ENCODE measurements at places on chromosomes 3 and 15.

GRCh38 chr3:111967068-111967467, 11.8 kb upstream of the ABHD10 start:
- DNase-seq = no peak

- no peak for DNase-seq
Observed at GRCh38 chr3:11436775-11437174, 164.6 kb downstream of the ATG7 start.

- DNase-seq = peak; percentile 58
Observed at GRCh38 chr15:30903497-30904187, at the start of gene FAN1. FAN1 (plus strand) TSS chr15:30903915; CDS start chr15:30904664, 749 bp downstream.

GRCh38 chr3:196050597-196050996, 31.3 kb downstream of the TFRC start:
- no peak for DNase-seq

DNA sequence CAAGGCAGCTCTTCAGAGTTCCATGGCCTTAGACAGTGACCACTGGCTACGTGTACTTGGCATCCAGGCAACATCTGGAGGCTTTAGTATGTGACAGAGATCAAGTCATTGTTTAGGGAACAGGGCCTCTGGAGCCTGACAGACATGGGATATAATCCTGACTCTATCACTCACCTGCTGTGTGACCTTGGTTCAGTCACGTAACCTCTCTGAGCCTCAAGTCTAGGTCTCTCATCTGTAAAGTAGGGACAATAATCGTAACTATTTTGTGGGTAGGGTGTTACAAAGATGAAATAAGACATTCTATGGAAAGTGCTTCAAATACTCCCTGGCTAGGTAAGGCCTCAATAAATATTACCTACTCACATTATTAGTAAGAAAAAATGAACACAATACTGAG, 114.2 kb downstream of the SMAD6 start:
- no peak for DNase-seq

DNA sequence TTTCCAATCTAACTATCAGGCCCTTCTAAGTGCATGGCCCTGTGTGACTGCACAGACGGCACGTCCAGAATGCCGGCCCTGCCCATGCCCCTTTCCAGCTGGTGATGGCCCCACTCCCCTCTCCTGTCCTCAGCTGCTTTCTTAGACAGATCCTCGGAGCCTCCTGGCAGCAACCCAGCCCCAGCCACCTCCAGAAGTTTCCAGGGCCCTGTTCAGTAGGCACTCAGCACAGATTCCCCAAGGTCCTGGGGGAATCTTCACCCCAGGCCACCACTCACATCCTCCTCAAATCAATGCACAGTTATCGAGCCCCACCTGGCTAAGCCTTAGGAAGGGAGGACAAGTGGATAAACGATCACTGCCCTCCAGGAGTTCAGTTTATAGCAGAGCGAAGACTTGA, 1.4 kb upstream of the CRABP1 start:
- DNase-seq = no peak

DNA sequence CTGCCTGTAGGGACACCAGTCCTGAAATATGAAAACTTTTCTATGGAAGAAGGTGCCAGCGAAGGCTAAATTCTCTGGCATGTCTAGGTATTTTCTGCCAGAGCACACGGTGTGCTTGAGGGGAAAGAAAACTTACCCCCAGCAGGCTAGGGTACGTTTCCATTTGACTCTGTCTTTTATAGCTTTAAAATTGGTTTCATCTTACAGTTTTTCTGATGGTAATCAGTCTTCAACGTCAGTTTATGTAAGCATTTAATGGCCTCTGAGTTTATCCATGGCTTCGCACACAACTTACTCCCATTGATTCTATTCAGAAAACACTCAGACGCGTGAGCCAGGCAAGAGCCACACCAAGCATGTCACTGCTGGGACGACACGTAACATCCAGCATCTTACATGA, 249.7 kb downstream of the ADAMTS17 start:
- no peak for DNase-seq

DNA sequence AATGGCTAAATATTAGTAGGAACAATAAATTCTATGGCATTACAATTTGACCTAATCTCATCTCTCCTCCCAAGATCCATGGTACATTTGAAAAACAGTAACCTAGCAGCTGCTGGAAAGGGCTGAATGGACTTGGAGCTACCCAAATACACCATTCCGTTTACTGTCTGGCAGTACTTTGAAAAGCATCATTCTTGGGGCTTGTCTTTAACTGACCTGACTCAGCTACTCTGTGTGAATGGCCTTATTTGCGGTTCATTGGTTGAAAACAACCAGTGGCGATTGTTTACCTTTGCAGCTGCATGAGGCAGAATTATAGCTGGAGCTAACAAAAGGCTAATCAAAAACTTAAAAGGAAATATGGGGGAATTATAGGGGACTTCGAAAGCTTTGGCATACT, 311.2 kb upstream of the MCTP2 start:
- DNase-seq = no peak

- DNase-seq = no peak
Observed at GRCh38 chr15:42736178-42736792, 643 bp downstream of the CDAN1 start.

GRCh38 chr3:160956785-160957184, 148.4 kb downstream of the B3GALNT1 start:
- DNase-seq = no peak

GRCh38 chr3:68360492-68360891, 571.9 kb downstream of the TAFA4 start:
- no peak for DNase-seq

DNA sequence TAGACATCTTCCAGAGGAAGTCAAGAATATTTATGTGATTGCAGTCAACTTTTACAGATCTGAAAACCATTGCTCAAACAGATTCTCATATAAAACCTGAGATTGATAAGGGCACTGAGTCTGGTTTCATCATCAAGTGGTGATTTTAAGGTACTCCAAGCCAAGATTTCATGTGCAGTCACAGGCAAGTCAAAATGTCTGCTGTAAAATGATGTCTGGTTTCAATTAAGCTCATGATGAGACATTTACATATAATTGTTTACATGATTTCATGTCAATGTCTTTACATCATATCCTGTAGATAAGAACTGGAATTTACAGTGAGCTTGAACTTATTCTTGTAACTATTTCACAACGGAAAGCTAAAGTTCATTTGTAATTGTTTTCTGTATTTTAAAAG, 1215.5 kb downstream of the ROBO2 start:
- no peak for DNase-seq

- DNase-seq = no peak
Observed at GRCh38 chr3:123324880-123325765, 123.4 kb downstream of the SEC22A start.

DNA sequence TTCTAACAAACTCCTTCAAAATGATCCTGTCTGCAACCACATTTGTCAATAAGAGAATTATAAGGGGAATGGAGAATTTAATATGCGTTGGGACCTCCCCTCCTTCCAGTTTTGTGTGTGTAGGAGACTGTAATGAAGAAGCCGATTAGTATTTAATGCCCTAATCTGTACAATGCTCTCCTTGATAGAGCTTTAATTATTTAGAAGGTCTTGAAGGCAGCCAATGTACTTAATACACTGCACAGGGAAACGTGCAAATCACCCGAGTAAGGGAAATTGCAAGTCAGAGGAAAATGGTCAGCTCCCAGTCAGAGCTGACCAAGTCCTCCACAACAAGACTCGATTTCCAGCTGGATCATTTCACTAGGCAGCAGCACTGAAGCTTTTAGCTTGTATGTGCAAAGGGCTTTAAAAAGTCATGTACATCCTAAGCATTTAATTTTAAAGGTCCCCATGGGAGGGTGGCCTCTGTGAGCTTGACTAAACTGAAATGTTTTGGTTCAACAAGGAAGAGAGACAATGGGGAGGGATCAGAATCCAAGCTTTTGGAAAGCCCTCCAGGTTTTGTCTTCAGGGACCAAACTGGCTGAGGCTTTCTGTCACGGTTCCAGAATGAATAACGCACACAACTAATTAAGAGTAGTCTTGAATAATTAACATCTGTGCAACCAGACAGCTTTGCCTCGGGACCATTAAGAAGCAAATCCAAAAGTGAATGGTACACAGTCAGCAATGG, 159.8 kb upstream of the MITF start:
- DNase-seq = no peak

DNA sequence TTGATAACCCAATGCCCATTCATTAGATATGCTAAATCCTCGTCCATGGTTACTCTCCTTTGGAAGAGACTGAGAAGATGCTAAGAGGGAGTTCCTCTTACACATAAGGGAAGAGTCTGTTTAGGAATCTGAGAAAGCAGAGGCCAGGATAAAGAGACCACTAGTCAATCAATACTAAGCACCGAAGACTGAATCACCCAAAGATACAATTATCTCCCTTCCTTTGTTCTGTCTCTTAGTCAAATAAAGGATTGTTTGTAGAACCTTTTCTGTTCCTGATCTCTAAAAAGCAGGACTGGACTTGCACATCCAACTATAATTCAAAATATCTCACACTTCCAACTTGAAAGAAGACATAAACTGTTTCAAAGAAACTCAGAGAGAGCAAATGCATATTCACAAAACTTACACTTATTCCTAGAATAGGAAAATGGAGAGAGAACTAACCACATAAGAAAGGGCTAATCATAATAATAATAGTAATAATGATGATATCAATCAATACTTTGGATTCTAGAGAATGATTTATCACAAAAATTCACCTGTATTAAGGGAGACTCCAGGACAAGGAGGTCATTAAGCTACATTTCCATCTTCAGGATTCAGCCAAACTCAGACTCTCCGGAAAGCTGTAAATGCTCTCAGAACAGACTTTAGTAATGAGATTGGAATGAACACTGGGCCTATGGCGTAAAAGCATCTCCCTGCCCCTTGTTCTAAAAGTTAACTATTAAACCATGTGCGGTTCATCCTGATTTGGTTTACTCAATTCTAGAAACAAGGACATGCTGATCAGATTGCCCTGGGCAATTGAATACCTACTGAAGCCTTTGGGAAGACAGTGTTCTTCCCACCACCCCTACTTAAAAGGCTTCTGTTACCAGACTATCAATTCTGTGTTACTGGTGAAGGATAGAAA, 401.5 kb downstream of the ZBTB20 start:
- no peak for DNase-seq

GRCh38 chr3:177960014-177960413, 576.2 kb upstream of the KCNMB2 start:
- no peak for DNase-seq

- DNase-seq = no peak
Observed at GRCh38 chr3:13050446-13050845, 22.8 kb downstream of the IQSEC1 start.

DNA sequence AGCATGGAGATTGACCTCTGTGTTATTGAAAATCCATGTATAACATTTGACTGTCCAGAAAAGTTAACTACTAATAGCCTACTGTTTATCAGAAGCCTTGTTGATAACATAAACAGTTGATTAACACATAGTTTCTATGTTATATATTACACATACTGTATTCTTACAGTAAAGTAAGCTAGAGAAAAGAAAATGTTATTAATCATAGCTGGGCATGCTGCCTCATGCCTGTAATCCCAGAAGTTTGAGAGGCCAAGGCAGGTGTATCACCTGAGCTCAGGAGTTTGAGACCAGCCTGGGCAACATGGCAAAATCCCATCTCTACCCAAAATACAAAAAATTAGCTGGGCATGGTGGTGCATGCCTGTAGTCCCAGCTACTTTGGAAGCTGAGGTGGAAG, 163.3 kb downstream of the EPHA6 start:
- no peak for DNase-seq

GRCh38 chr15:80264031-80264430, 12.0 kb upstream of the CTXND1 start:
- no peak for DNase-seq

DNA sequence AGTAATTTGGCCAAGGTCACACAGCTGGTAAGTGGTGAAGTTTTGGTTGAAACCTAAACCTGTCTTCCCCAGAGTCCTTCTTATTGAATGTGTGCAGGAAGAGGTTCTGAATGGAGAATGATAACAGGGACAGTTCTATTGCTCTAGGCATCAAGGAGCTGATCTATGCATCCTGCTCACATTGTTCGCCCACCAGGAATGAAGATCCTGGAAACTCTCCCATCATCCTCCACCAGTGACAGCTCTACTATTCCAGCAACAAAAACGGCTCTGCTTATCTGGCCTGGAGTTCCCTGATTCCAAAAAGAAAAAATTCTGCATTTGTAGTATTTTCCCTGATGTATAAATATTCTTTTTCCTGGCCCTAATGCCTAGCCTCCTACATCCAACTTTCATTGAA, 16.4 kb upstream of the TNFAIP8L3 start:
- DNase-seq = no peak

DNA sequence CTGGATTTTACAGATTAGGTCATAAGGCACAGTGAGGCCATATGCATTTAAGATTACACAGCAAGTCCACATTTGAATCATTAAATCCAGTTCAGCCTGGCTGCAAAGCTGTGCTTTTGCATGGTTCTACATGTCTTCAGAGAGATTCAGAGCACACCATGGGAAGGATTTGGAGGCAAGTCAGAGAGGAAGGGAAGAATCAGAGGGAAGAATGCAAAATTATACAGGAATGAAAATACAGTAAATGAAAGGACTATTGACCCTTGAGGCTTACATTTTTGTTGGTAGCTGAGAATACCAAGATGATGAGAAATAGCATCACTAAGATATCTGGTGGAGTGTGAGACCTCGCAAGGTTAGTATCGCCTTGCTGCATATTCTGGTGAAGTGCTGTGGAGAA, 13.9 kb downstream of the FILIP1L start:
- no peak for DNase-seq

DNA sequence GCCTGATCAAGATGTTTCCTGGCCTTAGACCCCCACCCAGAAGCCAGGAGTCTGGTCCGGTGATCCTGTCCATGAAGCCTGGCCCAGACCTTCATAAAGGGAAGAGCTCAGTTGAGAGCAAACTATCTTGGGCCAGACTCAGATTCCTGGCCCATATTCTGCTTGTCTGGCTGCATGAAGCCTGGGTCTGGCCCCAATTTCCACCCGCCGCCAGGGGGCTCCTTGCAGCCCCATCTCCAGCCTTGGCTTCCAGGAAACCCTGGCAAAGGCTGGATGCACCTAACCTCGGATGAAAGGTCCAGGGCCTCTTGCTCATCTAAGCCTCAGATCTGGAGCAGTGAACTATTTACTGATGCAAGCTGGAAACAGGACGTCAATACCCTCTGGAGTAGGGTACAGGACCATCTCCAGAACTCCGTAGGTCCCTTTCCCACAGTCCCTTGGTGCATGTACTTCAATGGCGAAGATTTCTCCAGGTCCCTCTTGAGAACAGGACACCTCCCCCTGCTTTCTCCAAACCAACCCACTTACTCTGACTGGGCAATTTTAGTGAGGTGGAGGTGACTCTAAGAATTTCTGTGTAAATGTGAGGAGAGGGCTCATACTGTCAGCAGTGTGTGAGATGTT, 5.6 kb downstream of the FOXL2 start:
- no peak for DNase-seq
